HAP-1 (cell line): ENCODE measurements at places on chromosomes 12 and 14.

- DNase-seq: no peak
Measured at GRCh38 chr12:50402264-50403000, 1.7 kb downstream of the LARP4 start.

DNA sequence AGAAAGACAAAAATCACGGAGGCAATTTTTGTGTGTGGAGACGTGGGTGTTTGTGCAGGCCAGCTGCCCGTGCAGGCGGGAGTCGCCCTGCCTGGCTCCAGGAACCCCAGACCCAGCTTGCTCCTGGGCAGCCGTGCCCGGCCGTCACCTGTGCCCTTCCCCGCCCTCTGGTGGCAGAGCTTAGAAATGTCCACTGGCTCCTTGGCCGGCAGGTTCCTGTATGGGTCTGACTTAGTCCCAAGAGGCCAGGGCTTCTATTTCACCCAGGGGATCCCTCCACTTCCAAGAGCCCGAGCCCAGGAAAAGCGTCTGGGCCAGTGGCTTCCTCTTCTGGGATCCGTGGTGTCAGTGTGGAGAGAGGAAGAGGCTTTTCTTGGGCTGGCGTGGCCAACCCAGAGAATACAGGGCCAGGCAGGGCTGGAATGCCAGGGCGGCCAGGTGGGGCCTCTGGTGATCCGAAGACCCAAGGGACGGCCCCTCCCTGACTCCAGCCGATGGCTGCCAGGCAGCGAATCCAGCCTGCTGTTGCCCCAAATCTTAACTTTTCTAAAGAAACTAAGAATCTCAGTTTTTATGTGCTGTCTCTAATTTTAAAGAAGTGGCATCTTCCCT lies 120.9 kb downstream of the TMEM132C start:
- no peak for DNase-seq

DNA sequence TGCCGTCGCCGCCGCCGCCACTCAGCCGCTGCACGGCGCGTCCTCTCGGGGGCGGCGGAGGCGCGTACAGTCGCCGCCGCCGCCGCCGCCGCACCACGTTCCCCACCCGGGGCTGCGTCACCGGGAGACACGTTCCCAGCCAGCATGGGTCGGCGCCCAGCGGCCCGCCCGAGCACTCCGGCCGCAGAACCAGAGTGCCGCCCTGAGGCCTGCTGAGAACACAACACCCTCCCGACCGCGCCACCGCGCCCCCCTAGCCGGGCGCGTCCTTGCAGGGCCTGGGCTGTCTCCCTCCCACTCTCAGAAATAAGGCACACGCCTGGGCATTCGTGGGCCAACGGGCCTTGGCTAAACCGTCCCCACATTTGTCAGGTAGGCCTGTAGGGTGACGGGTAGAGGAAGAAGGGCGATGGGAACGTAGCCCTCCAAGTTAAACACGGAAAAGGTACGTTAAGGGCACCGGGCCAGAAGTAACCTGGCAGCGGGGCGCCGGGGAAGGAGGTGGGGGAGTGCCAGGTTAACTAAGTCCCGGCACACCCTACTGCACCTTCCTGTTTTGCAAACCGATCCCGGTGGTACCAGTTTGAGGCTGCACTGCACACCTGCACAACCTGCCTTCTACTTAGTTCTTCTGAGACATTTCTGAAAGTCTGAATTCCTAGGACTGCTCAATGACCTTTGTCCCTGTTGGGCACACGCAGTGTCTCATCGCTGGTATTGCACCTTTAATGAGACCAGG lies at the start of gene MAP4K5:
TSS of gene MAP4K5 (minus strand) at position 68 of the 739 bp plus-strand sequence. CDS start 520 bp downstream, outside the sequence.
- DNase-seq: peak; percentile 86

DNA sequence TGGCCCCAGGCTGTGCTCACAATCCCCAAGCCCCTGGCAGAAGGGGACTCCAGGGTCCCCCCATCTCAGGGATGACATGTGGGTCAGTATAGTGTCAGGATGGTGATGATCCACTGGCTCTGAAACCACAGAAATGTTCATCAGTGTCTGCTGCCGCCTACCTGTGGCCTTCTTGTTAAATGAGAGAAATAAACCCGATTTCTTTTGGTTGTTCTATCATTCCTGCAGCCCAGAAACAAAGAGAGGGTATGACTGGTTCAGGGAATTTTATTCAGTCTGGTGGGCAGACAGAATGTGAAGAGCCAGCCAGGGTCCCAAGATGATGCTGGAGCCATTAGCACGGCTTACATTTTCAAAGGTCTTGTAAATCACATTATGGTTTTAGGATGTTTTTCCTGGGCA lies 86.6 kb downstream of the CRADD start:
- DNase-seq: peak; percentile 49

DNA sequence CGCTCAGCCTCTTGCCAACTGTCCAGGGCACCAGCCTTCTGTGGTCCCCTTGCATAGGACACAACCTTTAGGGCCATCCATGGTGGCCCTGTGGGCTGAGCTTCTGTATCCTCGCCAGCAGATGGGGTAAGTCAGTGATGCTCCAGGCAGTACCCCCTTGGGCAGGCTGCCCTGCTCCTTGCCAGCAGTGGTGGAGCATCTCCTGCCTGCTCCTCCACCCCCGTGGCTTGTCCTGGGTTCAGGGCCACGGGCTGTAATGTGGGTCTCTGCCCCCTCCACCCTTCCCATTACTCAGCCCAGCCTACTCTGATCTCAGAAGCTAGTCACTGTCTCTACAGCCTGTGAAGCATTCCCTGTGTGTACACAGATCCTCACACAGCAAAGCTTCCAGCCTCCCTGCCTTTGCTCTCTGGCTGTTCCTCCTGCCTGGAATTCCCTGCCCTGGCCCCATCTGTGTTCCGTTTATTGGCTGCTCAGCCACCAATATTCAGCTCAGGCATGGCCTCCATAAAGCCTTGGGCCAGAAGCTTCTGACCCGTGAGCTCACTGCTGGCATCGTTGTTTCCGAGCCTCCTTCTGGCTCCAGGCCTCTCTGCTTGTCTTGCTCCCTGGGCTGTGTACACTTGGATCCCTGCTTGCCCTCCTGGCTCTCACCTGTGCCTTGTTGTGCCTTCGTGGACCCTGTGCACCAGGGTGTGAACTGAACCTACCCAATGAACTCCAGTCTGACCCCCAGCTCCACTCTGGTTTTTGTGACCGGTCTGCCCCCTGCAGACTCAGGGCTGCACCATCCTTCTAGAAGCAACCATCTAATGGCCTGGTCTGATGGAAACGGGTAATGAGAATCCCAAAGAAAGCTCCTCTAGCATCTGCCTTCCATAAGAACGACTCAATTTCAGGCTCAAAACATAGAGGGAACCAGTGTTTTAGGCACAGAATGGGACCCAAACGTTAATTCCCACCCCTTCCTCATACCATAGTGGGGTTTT lies 177.0 kb upstream of the PRMT8 start:
- peak; percentile 32 for DNase-seq
